Gastrocnemius medialis (tissue), 4 donors: ENCODE measurements at places on chromosomes 16 and 17. TPM values are rescaled to one million over a fixed set of nuclear protein-coding genes. Genes with fewer than 3 reads are reported as not detected.

DNA sequence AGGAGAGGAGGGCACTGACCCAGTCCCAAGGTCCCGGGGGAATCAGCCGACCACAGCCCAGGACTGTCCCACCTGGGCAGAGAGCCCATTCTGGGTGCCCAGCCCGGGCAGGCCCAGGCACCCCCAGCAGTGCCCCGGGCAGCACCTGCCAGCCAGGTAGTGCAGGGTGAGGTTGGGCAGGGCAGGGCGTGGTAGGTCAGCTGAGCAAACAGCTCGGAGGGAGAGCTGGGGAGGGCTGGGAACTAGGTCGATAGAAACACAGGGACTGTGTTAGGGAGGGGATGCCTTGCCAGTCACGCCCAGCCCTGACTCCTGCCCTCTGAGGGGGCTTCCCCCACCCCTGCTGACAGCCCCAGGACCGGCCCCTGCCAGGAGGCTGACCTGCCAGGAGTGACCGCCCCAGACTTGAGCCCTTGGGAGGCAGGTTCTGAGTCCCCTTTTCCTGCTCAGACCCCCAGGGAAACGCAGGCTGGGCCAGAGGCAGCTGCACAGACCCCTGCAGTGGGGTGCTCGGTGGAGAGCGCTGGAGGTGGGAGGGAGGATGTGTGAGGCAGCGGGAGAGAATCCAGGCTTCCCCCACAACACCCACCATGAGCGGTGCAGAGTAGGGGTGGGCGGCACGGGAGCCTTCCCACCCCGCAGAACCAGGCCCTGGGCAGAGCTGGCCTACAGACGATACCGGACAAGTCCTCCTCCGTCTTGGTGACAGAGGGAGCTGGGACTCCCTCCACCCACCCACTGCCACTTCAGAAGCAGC is 4.7 kb downstream of the HS3ST6 start:
- no peak for DNase-seq

DNA sequence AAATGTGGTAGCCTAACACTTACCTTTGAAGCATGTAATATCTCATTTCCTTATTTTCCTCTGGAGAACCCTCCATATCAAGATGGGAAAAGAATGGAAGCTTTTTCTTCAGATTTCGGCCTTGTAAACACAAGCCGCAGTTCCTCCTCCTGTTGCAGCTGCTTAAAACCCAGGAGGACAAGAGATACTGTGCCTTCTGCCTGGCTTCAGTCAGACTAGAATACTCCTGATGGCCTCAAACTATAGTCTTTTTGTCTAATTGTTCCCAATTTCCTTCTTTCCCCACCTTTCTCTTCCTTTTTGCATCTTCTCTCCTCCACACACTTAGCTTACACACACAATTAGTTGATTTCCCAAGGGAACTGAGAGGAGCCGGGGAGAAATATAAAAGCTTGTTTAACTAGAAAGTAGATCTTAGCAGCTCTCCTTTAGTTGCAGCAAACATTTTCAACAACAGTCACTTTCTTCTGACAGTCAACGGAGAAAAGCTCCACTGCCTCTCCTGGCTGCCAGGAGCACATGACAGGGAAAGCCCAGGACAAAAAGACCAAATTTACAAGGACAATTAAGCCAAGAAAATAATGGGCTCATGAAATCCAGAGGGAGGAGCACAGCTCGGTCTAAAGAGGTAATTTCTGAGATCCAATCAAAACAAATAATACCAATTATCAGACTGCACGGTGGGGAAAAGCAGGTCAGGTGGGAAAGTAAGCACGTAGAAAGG is 76.4 kb upstream of the C17orf78 start:
- DNase-seq: no peak

The MKS1 gene
- total RNA-seq: 2.4 TPM

The SLC16A6 gene
- 7.1 TPM for total RNA-seq

The SLC16A11 gene
- 0.78 TPM for total RNA-seq

The XYLT1 gene
- total RNA-seq: 0.87 TPM

DNA sequence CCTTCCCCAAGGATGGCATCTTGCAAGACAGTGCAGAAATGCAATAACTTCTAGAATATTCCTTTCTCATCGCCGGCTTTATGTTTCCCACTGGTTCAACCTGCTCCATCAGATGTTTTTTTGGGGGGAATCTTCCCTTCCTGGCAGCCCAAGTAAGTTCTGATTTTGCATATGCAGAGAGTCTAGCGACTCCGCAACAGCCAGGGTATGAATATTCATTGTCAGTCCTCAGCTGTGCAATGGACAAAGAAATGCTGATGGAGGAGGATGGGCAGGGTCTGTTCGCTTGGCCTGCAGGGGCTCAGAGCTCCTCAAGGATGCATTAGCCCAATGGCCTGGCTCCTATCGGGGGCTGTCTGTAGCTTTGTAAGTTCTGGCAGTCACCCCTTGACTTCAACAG is 358.8 kb upstream of the CCL2 start:
- DNase-seq: no peak
